ENCODE measurements at places on chromosomes 4 and X.

DNA sequence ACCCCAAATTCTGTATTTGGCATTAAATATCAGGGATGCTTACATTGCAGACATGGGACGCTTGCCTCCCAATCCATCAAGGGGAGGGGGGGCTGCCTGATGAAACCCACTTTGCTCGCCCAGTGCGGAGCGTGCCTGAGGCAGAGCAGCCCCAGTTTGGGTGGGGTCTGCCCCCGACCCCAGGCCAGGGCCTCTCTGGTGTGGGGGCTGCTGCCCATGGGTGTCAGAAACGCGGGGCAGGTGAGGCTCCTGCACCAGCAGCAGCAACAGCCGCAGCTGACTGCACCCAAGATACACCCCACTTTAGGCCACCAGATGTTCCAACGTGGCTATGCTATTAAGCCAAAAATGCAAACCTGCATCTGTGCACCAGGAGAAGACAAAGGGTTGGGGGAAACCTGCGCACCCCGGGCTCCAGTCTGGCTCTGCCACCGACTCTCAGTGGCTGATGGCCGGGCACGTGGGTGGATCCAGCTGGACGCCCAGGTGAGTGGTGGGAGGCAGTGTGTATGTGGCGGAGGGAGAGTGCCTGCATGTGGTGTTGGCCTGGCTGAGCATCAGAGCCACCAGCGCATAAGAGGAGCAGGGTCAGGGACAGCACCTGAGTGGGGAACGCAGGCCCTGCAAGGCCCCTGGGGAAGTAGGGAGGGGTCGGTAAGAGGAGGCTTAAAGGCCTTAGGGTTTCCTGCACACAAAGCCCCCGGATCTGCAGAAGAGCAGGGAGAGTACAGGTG is 86.2 kb downstream of the ABLIM2 start:
- no peak for DNase-seq

- DNase-seq: no peak
These were observed 81.5 kb downstream of the QRFPR start for GRCh38 chr4:121299367-121299766.

- no peak for DNase-seq
These were observed 39.7 kb downstream of the VEGFC start for GRCh38 chr4:176753049-176753448.

GRCh38 chrX:123822965-123823364 is 36.9 kb upstream of the XIAP start:
- no peak for DNase-seq

GRCh38 chr4:182531555-182532162 is 288.5 kb downstream of the TENM3 start:
- no peak for DNase-seq

DNA sequence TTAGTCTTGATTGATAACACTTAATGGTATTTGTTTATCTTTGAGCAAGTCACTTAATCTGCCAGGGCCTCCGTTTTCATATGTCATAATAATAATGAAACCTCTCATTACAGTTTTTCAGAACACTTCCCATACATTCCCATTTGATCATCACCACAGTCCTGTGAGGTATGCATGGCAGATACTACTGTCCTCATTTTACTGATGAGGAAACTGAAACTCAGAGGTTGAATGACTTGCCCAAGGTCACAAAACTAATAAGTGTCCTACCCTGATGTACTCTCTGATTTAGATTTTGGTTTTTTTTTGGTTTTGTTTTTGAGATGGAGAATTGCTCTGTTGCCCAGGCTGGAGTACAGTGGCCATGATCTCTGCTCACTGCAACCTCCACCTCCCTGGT is 25.7 kb downstream of the ZFX start:
- no peak for DNase-seq

GRCh38 chr4:73948291-73948690 is 33.5 kb downstream of the PF4 start:
- no peak for DNase-seq

- DNase-seq: no peak
These were observed 140.1 kb downstream of the SPANXN4 start for GRCh38 chrX:143165778-143166177.

- no peak for DNase-seq
These were observed 192.2 kb downstream of the FGF13 start for GRCh38 chrX:138519296-138519695.

- DNase-seq: no peak
These were observed 245.8 kb upstream of the DIAPH2 start for GRCh38 chrX:96438803-96439202.

DNA sequence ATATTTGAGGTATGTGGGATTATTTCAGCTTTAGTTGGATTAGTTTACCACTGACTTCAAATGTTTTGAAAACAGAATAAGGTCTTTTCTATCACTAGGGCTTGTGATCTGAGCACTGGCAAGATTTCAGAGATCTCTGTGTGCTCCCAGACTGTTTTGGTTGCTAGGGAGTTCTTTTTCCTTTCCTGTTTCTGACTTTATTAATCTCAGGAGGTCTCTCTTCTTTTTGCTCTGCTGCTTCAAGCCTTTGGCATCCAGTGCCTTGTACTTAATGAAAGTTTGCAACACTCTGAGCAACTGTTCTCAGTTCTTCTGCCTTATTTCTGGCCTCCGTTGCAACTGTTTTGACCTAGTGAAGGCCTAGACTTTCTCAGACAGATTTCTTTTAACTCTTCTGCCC is 32.1 kb upstream of the PAQR3 start:
- DNase-seq: no peak

- no peak for DNase-seq
These were observed 32.0 kb upstream of the BOD1L1 start for GRCh38 chr4:13659341-13660070.

- no peak for DNase-seq
These were observed 1.4 kb upstream of the CRMP1 start for GRCh38 chr4:5894266-5894665.

DNA sequence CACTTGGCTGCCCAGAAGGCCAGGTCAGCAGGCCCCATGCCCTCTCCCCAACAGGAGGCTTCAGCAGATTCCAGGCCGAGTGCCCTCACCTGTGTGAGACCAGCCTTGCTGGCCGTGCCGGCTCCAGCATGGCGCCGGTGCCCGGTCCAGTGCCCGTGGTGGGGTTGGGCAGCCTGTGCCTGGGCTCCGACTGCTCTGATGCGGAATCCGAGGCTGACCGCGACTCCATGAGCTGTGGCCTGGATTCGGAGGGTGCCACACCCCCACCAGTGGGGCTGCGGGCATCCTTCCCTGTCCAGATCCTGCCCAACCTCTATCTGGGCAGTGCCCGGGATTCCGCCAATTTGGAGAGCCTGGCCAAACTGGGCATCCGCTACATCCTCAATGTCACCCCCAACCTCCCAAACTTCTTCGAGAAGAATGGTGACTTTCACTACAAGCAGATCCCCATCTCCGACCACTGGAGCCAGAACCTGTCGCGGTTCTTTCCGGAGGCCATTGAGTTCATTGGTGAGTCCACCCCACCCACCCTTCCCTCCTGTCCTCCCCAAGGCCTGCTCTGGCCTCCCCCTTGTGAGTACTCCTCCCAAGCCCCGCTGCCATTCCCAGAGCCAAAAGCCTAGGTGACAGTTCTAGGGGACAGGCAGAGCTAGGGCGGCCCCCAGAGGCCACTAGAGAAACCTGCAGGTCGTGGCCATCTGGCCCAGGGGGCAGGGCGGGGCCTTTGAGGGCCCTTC is 2.3 kb downstream of the DUSP9 start:
- no peak for DNase-seq

GRCh38 chrX:106404512-106404911 is 207.3 kb upstream of the RADX start:
- DNase-seq: no peak

DNA sequence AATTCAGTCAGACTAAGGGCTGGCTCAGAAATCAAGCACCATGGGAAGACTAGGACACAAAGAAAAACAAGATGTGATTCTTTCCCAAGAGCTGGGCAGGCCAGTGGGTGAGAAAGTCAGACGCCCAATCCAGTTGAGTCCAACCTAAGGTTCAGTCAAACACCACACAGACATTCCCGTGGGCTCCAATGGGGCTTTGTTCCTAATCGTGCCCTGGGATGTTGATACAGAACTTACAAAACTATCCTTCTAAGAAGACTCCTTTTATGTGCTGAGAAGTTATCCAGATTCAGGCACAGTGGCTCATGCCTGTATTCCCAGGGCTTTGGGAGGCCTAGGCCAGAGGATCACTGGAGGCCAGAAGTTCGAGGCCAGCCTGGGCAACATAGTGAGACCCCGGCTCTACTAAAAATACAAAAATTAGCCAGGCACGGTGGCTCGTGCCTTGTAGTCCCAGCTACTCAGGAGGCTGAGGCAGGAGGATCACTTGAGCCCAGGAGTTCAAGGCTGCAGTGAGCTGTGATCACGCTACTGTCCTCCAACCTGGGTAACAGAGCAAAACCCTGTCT is 3.7 kb downstream of the BLOC1S4 start:
- DNase-seq: no peak

Data from stimulated activated CD8-positive, alpha-beta memory T cell treated with anti-CD3 and anti-CD28 coated beads, Interleukin-2, amount 100 ng/mL, for 1 hour (primary cell).